ENCODE measurements at places on chromosomes 5 and 9.
A peak's percentile ranks its signal among the peaks of the same experiment; 100 is the strongest.

- no peak for DNase-seq
- H3K36me3 ChIP-seq = no peaks in the 10 kb centered on the region
- no peak overlapping the region for H3K4me3 ChIP-seq
- H3K4me1 ChIP-seq = no peaks in the 10 kb centered on the region
- H3K27ac ChIP-seq = no peak overlapping the region
These were observed 30.4 kb downstream of the MTREX start for GRCh38 chr5:55338092-55338613.

DNA sequence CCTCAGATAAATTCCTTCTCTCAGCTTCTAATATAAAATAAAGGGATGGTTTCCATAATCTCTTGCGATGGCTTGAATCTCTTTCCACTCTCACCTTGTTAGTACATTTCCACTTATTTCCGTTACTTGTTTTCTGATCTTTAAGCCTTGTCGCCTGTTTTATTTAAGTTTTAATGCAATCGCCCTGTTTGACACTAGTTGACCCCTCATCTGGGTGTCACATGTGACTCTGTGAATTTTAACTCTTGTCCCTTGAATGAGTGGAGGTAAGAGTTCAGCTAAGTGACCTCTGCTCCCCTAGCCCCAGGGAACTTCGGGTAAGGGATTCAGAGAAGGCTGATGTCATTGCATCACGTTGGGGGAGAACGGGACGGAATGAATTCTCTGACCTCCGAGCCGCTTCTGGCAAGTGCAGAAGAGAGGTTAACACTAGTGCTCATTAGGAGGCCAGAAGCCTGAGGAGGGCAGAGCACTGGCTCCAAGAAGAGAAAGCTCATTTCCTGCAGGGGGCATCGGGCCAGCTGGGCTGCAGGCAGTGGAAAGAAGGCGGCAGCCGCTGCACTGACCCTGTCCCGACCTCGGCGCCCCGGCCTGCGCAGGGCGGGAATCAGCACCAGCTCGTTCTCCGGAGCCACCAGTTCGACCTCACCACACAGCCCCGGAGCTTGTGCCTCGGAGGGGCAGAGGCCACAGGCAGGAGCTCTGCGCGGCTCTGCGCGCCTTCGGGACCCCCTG, 569 bp downstream of the HINT2 start:
- H3K36me3 ChIP-seq = no peaks in the 10 kb centered on the region
- H3K4me3 ChIP-seq = peak overlapping the region; percentile 98
- H3K27me3 ChIP-seq = no peaks in the 10 kb centered on the region
- peak; percentile 76 for DNase-seq

GRCh38 chr5:81195335-81195929, 37.7 kb upstream of the CKMT2 start:
- H3K27me3 ChIP-seq = no peaks in the 10 kb centered on the region
- no peak for DNase-seq
- no peaks in the 10 kb centered on the region for H3K36me3 ChIP-seq
- no peak overlapping the region for H3K27ac ChIP-seq
- peaks cover 7% of the 10 kb centered on the region for H3K4me1 ChIP-seq
- H3K4me3 ChIP-seq = no peak overlapping the region

GRCh38 chr5:109945097-109945678, 255.5 kb downstream of the MAN2A1 start:
- no peak overlapping the region for H3K4me3 ChIP-seq
- H3K27ac ChIP-seq = no peak overlapping the region
- no peaks in the 10 kb centered on the region for H3K4me1 ChIP-seq
- DNase-seq = no peak
- H3K27me3 ChIP-seq = no peaks in the 10 kb centered on the region

- H3K27ac ChIP-seq = no peak overlapping the region
- no peak overlapping the region for H3K4me3 ChIP-seq
- H3K36me3 ChIP-seq = no peaks in the 10 kb centered on the region
- no peaks in the 10 kb centered on the region for H3K4me1 ChIP-seq
- no peak for DNase-seq
- H3K27me3 ChIP-seq = no peaks in the 10 kb centered on the region
These were observed 39.8 kb downstream of the POLK start for GRCh38 chr5:75551471-75551870.

- no peak overlapping the region for H3K27ac ChIP-seq
- H3K36me3 ChIP-seq = no peaks in the 10 kb centered on the region
- H3K27me3 ChIP-seq = no peaks in the 10 kb centered on the region
- no peak overlapping the region for H3K4me3 ChIP-seq
These were observed 280.6 kb upstream of the PIK3R1 start for GRCh38 chr5:67934976-67935375.

DNA sequence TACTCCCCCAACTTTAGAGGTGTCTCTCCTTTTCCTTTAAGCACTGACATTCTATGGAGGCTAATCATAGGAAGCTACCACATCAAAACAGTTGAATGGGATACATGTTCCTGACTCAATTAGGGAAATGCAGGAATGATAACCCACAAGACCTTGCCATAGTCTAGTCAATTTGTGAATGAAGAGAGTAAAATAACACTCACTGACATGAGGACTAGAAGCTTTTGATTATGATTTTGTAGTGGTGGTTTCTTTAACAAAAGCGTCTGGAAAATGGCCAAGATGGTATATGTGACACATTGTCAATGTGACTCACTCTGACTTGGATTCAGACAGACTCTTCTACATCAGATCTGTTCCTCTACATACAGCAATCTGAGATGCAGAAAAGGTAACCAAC, 13.7 kb upstream of the PRELID2 start:
- no peaks in the 10 kb centered on the region for H3K36me3 ChIP-seq
- no peak overlapping the region for H3K4me3 ChIP-seq
- no peak overlapping the region for H3K27ac ChIP-seq

GRCh38 chr5:176466245-176466871, 18.2 kb downstream of the FAF2 start:
- no peaks in the 10 kb centered on the region for H3K36me3 ChIP-seq
- no peak overlapping the region for H3K4me3 ChIP-seq
- DNase-seq = no peak
- H3K27ac ChIP-seq = no peak overlapping the region

DNA sequence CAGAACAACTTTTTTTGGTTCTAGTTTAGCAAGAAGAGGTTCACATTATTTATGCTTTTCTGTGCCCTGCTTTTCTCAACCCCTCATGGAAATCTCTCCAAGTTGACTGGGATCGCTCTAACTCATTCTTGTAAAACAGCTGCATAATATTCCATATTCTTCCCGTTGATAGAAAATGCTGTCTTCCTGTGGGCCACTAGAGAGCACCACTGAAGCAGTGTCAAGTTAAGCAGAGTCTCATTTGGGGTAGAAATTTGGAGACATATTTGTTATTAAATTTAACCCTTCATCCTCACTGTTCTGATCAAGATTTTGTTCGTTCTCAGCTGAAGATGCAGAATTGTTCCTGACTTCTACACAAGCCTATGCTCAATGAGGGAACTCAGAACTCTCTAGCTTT, 140.1 kb downstream of the CEMIP2 start:
- H3K4me1 ChIP-seq = no peaks in the 10 kb centered on the region
- DNase-seq = no peak
- H3K27me3 ChIP-seq = no peaks in the 10 kb centered on the region
- H3K36me3 ChIP-seq = no peaks in the 10 kb centered on the region
- no peak overlapping the region for H3K27ac ChIP-seq

- no peak for DNase-seq
- no peaks in the 10 kb centered on the region for H3K36me3 ChIP-seq
- no peak overlapping the region for H3K4me3 ChIP-seq
- H3K27ac ChIP-seq = no peak overlapping the region
- peaks cover 3% of the 10 kb centered on the region for H3K4me1 ChIP-seq
- no peaks in the 10 kb centered on the region for H3K27me3 ChIP-seq
These were observed 6.9 kb upstream of the MEIKIN start for GRCh38 chr5:131952301-131952857.

GRCh38 chr5:134245101-134245604, 19.3 kb upstream of the PPP2CA start:
- H3K36me3 ChIP-seq = no peaks in the 10 kb centered on the region
- no peak for DNase-seq
- H3K4me1 ChIP-seq = peaks cover 8% of the 10 kb centered on the region
- H3K27ac ChIP-seq = no peak overlapping the region
- H3K4me3 ChIP-seq = no peak overlapping the region

DNA sequence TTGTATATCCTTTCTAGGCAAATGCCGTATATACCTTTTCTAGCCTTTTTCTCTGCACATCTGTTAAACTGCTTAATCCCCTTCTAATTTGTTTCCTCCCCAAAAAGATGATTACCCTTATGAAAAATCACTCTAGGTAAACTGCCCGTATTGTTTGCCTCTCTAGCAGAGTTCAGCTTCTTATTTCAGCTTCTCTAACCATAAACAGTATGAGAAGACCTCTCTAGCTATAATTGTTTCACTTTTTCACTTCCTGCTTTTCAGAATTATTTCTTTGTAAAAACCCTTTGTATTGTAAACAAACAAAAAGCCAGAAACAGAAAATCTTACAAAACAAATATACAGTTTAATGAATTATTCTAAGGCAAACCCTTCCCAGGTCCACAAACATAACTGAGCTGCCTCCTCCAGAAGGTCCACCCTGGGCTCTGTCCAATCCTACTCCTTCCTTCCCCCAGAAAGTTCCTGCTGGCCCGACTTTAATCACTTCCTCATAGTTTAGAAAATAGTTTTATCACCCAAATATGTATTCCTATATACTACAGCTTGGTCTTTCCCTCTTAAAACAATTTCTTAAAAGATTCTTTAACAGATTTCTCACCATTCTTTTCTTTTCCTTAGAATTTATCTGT, 158.1 kb downstream of the FGF1 start:
- no peaks in the 10 kb centered on the region for H3K27me3 ChIP-seq
- H3K27ac ChIP-seq = no peak overlapping the region
- H3K4me3 ChIP-seq = no peak overlapping the region

- no peak for DNase-seq
- no peak overlapping the region for H3K27ac ChIP-seq
- no peaks in the 10 kb centered on the region for H3K4me1 ChIP-seq
These were observed 278.7 kb downstream of the DENND1A start for GRCh38 chr9:123651273-123651672.

- DNase-seq = no peak
- H3K4me1 ChIP-seq = peaks cover 23% of the 10 kb centered on the region
- H3K4me3 ChIP-seq = no peak overlapping the region
- no peak overlapping the region for H3K27ac ChIP-seq
- H3K36me3 ChIP-seq = no peaks in the 10 kb centered on the region
- no peaks in the 10 kb centered on the region for H3K27me3 ChIP-seq
These were observed 1635.4 kb upstream of the C9orf72 start for GRCh38 chr9:29208670-29209069.

DNA sequence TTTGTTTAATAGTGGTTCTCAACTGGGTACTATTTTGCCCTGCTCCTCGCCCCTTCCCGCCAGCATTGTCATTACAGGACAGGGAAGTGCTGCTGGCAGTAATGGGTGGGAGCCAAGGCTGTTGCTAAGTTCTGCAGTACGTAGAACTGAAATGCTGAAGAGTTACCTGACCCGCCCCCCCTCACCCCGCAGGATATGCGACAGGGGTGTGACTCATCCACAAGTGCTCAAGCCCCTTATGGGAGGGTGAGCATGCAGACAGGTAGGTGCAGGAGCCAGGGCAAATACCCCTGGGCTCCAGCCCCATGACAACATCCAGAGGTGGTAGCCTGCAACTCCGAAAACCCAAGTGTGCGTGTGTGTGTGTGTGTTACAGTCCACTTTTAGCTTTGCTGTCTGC, 35.7 kb downstream of the LRRC70 start:
- no peaks in the 10 kb centered on the region for H3K36me3 ChIP-seq
- H3K4me3 ChIP-seq = no peak overlapping the region
